ENCODE measurements at places on chromosomes 1 and 21.
A peak's percentile ranks its signal among the peaks of the same experiment; 100 is the strongest.

DNA sequence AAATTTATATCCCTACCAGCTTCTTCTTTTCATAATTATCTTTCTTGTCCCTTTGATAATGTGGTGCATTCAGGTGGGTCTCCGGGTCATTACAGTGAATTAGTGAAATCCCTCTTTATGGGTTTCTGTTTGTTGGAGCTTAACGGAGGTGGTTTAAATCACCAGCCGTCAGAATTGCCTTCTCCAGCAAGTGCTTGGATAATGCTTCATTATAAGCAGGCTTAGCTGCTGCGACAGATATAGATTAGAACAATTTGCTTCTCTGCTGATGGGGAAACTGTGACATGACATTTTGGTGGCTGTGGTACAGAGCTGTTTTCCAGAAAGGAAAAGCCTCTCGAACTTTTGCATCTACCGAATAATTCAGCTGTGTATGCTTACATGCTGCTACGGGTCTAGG lies 56.9 kb downstream of the KAZN start:
- DNase-seq: no peak
- H3K4me3 ChIP-seq: no peak overlapping the region
- peaks cover 29% of the 10 kb centered on the region for H3K4me1 ChIP-seq
- no peaks in the 10 kb centered on the region for H3K27me3 ChIP-seq
- H3K36me3 ChIP-seq: no peaks in the 10 kb centered on the region
- no peak overlapping the region for H3K27ac ChIP-seq

DNA sequence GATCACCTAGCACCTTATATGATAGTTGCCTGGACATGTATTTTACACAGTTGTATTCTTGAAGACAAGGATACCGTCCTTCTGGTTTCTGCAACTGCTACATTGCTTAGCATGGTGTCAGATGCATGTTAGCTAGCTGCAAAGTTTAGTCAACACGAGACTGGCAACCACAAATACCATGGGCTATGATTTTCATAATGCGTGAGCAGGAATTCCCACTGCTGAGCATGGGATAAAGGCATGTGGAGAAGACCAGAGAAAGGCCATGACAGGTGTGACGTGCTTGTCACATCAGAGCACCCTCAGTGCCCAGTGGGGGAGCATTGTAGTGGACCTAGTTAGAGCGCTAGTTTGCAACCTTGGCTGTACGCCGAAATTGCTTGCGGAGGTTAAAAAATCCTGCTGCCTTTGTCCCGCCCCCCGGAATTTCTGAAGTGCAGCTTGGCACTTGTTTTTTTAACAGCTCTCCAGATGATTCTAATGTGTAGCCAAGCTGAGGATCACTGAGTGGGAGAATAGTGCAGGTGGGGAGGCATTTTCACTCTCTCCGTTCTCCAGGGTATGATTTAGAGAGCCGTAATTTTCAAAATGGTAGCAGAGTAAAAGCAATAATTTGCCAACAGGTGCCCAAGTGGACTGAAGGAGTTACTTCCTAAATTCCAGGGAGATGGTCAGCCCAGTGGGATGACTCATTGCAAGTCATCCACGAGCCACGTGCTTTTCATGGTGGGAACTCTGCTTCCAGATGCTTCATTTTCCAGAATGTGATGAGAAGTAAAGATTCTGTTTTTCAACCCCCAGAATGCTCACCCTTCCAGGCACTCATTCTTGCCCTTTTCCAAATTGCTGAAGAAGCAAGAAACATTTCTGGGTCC lies 81.0 kb downstream of the CNIH3 start:
- no peak for DNase-seq
- H3K4me1 ChIP-seq: no peaks in the 10 kb centered on the region
- H3K4me3 ChIP-seq: no peak overlapping the region

GRCh38 chr21:38809198-38809878 lies 3.6 kb downstream of the ETS2 start:
- H3K27me3 ChIP-seq: no peaks in the 10 kb centered on the region
- no peak for DNase-seq
- H3K4me1 ChIP-seq: peaks cover 7% of the 10 kb centered on the region
- H3K27ac ChIP-seq: no peak overlapping the region

DNA sequence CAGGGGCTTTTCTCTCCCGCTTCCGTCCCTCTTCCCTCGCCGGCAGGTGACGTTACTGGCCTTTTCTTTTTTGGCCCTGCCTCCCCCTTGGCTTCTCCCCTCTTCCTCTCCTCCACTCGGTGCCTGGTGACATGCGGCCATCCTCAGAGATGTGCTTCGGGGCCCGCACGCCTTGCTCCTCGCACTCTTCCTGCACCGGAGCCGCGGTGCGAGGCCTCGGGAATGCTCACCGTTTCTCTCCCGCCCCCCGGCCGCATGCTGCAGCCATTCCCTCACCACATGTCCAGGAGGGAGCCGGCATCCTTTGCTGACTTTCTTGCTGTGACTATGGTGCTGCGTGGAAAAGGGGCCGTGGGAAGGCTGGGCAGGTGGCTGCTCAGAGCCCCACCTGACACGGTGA lies 39.3 kb downstream of the PDE9A start:
- peaks cover 74% of the 10 kb centered on the region for H3K36me3 ChIP-seq
- no peaks in the 10 kb centered on the region for H3K4me1 ChIP-seq
- H3K27ac ChIP-seq: no peak overlapping the region

DNA sequence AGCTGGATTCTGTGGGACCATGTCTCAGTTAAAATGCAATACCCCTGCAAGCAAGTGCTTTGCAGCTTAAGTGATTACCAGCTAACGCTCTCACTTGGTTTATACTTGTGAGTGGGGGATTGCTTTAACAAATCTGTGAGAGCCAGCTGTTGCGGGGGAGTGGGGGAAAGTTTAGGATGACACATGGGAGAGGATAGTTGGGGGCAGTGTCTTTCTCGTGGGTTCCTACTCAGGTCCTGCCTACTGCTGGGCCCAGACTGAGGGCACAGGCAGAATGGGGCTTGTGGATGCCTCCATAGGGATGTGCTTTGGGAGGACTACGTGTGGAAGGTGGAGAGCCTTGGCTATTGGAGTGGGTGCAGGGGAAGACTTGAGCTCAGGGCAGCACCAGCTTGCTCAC lies 60.1 kb downstream of the ELK4 start:
- H3K36me3 ChIP-seq: no peaks in the 10 kb centered on the region
- no peak for DNase-seq
- H3K4me3 ChIP-seq: no peak overlapping the region
- H3K4me1 ChIP-seq: peaks cover 6% of the 10 kb centered on the region
- no peak overlapping the region for H3K27ac ChIP-seq

GRCh38 chr1:85042413-85042812 lies 5.9 kb downstream of the MCOLN3 start:
- no peak overlapping the region for H3K4me3 ChIP-seq
- no peaks in the 10 kb centered on the region for H3K36me3 ChIP-seq
- no peaks in the 10 kb centered on the region for H3K4me1 ChIP-seq
- DNase-seq: no peak
- H3K27ac ChIP-seq: no peak overlapping the region

DNA sequence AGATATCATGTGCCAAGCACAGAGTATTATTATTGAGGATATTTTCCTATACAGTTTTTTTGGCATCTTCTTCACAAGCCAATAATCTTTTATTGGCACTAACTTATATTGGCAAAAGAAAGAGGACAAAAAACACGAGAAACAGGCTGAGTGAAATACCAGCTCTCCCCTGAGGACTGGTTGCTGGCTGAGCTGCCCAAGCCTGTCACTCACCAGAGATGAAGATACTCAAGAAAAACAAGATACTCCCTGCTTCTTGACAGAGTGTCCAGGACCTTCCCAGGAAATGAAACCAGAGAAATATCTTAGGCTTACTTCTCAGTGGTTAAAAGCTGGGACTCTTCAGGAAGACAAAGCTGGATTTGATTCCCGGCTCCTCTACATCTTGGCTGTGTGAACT lies 35.9 kb upstream of the ATP1B1 start:
- no peak for DNase-seq
- no peaks in the 10 kb centered on the region for H3K4me1 ChIP-seq
- H3K27ac ChIP-seq: no peak overlapping the region
- H3K27me3 ChIP-seq: no peaks in the 10 kb centered on the region
- no peak overlapping the region for H3K4me3 ChIP-seq

GRCh38 chr1:208893251-208893650 lies 649.1 kb upstream of the PLXNA2 start:
- no peak for DNase-seq
- no peaks in the 10 kb centered on the region for H3K36me3 ChIP-seq
- no peak overlapping the region for H3K4me3 ChIP-seq
- H3K27ac ChIP-seq: no peak overlapping the region
- H3K27me3 ChIP-seq: no peaks in the 10 kb centered on the region

GRCh38 chr1:89890085-89890752 lies 69.4 kb downstream of the LRRC8D start:
- DNase-seq: no peak
- no peak overlapping the region for H3K4me3 ChIP-seq
- no peaks in the 10 kb centered on the region for H3K4me1 ChIP-seq
- no peaks in the 10 kb centered on the region for H3K27me3 ChIP-seq

DNA sequence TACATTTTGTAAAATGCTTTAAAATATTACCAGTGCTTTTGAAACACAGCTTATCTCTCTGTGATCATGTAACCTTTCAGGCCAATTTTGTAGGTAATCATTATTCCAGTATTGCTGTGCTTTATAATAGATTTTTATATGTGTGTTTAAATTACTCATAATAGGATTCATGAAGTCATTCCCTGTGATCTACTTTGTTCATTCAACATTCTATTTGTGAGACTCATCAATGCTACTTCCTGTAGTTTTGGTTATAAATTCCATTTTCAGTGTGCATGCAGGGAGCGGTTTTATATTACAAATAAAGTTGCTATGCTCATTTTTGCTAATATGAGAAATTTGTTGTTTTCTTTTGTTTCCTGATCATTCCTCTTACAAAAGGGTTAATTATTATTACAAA lies 4.1 kb upstream of the OR2M5 start:
- no peak overlapping the region for H3K4me3 ChIP-seq
- H3K4me1 ChIP-seq: no peaks in the 10 kb centered on the region
- H3K27ac ChIP-seq: no peak overlapping the region
- H3K27me3 ChIP-seq: no peaks in the 10 kb centered on the region
- no peak for DNase-seq

DNA sequence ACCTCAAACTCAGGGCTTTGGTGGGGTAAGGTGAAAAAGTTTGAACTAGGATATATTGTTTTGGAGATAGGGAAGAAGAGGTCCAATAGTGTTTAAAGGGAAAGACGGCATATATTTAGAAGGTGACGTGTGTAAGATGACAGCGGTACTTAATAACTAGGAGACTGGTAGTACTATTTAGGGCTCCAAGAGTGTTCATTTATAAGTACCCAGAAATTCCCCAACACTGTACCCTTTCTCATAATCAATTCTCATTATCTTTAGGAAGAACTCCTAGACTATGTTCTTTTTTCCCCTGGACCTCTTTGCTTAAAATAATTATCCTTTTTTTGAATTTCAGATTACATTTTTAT lies 1.5 kb downstream of the LYPLAL1 start:
- H3K36me3 ChIP-seq: no peaks in the 10 kb centered on the region
- H3K4me3 ChIP-seq: peak overlapping the region; percentile 83
- no peak overlapping the region for H3K27ac ChIP-seq
- no peaks in the 10 kb centered on the region for H3K27me3 ChIP-seq

DNA sequence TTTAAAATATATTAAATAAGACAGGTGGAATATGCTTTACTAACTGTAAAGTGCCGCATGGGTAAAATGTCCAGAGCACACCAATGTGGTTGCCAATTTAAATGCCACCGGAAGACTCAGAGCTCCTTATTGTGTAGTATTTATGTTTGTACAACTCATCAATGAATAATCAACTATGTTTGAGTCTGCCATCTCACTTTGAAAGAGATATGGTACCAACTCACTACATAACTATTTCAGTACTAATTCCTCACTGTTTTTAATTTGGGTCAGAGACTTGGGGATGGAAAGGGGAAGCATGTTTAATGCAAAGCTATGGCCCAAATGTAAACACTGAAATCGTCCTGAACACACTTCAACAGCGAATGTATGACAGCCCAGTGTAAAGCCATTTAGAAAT lies 144.8 kb downstream of the NR5A2 start:
- no peaks in the 10 kb centered on the region for H3K27me3 ChIP-seq
- no peaks in the 10 kb centered on the region for H3K4me1 ChIP-seq
- H3K27ac ChIP-seq: no peak overlapping the region

GRCh38 chr1:70779571-70779970 lies 268.0 kb downstream of the PTGER3 start:
- no peak for DNase-seq
- no peak overlapping the region for H3K27ac ChIP-seq
- H3K4me3 ChIP-seq: no peak overlapping the region
- no peaks in the 10 kb centered on the region for H3K4me1 ChIP-seq
- no peaks in the 10 kb centered on the region for H3K27me3 ChIP-seq

DNA sequence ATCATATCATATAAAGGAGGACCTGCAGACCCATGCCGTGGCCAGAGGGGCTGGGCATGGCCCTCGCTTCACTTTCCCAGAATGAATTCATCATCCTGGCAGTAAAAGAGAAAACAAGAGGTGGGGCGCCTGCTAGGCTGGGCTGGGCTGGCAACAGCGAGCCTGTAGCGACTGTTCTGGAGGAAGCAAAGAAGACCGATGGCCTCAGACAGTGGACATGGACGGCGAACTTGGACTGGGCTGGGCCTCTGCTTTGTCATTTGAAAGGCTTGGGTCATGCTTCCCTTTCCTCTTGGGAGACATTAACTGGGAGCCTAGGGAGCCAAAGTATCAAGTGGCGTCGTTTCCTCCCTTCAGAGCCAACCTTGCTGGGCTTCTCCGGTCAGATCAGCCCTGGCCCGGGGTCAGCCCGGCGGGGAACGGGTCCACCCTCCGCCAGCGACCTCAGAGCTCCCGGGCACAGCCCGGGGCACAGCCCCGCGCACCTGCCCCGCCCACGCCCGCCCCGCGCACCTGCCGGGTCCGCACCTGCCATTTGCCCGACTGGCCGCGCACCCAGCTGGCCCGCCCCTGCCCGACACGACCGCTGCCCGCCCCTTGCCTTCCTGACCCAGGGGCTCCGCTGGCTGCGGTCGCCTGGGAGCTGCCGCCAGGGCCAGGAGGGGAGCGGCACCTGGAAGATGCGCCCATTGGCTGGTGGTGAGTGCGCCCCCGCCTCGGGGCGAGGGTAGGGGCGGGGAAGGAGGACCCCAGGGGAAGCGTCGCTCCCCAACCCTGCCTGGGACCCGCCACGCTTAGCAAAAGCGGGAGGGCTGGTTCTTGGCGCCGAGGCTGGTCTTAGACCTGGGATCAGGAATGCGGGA lies at the start of gene FAM3B:
TSS of gene FAM3B (plus strand) at position 602 of the 863 bp plus-strand sequence. CDS start at position 681, 79 bp downstream.
- H3K36me3 ChIP-seq: no peaks in the 10 kb centered on the region
- H3K27ac ChIP-seq: no peak within 1 kb of the TSS
- H3K27me3 ChIP-seq: peaks cover 42% of the 10 kb centered on the region

DNA sequence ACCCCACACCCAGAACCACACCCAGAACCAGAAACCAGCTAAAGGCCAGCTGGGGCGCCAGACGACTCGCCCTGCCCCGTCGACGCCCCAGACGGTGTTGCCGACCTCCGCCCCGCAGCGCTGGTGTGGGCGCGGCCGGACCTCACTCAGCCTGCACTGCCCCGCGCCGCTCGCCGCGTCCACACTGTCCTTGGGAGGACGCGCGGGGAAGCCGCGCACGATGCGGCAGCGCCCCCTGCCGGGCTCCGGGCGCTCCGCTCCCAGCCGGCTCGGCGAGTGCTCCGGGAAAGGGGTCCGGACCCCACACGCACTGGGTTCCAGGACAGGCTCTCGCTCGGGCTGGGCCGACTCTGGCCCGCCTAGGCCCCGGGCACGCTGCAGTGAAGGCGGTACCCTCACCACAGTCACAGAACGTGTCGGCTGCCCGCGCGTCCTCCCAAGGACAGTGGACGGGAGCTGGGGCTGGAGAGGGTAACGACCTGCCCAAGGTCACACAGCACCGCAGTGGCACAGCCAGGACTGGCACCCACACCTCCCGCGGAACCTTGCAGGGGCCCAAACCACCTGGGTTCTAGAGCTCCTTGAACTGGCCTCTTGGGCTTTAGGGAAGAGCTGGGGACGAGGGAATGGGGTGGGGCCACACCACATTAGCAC lies 90.2 kb downstream of the DMRTA2 start:
- peaks cover 63% of the 10 kb centered on the region for H3K27me3 ChIP-seq
- H3K36me3 ChIP-seq: no peaks in the 10 kb centered on the region
- H3K4me3 ChIP-seq: peak overlapping the region; percentile 77
- no peak overlapping the region for H3K27ac ChIP-seq
- peak; percentile 94 for DNase-seq

Measured in endodermal cell (in vitro differentiated cells).